CD4-positive, alpha-beta T cell treated with Interleukin-15 for 1 hour (primary cell): ENCODE measurements at places on chromosomes 12 and 14.

- DNase-seq: no peak
These were observed 155.7 kb upstream of the LRIG3 start for GRCh38 chr12:59075968-59076490.

- DNase-seq: no peak
These were observed 49.5 kb upstream of the METAP2 start for GRCh38 chr12:95424271-95424994.

DNA sequence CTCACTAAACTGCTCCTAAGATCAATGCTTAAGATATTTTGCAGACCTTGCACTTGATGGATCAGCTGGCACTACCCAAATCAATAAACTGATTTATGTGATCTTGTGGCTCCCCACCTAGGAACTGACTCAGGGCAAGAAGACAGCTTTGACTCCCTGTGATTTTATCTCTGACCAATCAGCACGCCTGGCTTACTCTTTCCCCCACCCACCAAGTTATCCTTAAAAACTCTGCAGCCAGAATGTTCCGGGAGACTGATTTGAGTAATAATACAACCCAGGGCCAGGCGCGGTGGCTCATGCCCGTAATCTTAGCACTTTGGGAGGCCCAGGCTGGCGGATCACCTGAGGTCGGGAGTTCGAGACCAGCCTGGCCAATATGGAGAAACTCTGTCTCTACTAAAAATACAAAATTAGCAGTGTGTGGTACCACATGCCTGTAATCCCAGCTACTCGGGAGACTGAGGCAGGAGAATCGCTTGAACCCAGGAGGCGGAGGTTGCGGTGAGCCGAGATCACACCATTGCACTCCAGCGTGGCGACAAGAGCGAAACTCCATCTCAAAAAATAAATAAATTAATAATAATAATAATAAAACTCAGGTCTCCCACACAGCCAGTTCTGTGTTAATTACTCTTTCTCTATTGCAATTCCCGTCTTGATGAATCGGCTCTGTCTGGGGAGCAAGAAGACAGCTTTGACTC lies 12.0 kb downstream of the MORN3 start:
- DNase-seq: no peak

DNA sequence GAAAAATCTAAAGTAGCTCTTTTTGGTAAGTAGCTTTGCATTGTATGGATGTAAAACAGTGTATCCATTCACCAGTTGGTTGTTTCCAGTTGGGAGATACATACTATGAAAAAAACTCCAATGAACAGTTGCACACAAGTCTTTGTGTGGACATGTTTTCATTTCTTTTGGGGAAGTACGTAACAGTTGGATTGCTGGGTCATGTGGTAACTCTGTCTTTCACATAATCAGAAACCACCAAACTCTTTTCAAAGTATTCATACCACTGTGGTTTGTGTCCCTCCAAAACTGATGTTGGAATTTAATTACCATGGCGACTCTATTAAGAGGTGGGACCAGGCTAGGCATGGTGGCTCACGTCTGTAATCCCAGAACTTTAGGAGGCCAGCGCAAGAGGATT lies 58.9 kb upstream of the RESF1 start:
- no peak for DNase-seq

GRCh38 chr14:50113381-50114035 lies 2.9 kb downstream of the VCPKMT start:
- peak; percentile 56 for DNase-seq

GRCh38 chr12:108301346-108301745 lies 37.8 kb downstream of the CMKLR1 start:
- no peak for DNase-seq

GRCh38 chr14:69968132-69968531 lies 88.9 kb downstream of the SMOC1 start:
- DNase-seq: no peak

DNA sequence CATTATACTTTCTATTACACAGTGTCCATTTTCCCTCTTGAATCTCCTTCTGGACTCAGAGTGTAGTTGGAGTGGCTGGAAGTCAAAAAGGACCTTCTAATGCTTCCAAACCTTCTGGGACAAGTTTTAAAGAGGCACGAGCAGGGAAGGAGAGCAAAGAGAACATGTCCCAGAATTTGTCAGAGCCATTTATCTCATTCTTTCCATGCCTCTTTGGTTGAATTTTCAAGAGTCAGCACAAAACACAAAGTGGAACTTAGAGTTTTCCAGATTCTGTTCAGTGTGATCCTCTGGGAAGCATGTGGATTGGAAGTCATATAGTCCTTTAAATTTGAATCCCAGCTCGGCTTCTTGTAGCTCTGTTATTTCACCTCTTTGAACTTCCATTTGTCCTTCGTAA lies 138.2 kb upstream of the PWP1 start:
- DNase-seq: no peak

DNA sequence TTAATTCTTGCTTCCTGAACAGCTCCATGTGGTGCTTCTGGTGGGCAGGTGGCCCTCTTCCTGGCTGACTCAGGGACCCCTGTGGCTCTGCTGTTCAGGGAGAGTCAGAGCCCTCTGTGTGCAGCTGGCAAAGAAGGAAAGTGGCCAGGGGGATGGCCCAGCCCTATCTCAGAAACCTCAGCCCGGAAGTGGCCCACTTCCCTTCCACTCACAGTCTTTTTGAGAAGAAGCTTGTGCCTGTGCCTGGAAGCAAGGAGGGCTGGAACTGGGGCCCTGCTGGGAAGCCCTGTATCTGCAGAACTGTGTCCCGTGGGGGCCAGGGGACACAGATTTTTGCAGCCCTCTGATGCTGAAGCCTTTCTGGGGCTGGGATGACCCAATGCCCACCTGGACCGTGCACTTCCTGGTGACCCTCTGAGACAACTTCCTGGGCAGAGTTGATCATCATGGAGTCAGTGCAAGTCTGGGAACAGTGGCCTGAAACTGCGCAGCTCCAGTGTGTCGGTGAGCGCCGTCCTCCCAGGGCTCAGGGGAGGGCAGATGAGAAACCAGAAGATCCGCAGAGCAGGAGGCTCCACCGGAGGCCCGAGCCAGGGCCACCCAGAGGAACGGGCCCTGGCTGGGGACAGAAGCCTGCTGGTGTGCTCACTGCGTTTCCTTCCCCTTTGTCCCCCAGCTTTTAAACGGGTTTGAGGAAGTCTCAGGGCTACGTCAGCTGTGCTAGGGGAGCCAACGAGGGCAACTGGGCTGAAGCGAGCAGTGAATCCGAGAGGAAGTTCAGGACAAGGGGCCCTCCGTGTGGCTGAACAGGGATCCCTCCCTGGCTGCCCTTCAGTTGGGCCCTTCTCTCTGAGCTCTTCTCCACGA lies 217.4 kb upstream of the RTL1 start:
- peak; percentile 75 for DNase-seq

GRCh38 chr14:50083467-50084337 lies 32.7 kb downstream of the VCPKMT start:
- peak; percentile 42 for DNase-seq

DNA sequence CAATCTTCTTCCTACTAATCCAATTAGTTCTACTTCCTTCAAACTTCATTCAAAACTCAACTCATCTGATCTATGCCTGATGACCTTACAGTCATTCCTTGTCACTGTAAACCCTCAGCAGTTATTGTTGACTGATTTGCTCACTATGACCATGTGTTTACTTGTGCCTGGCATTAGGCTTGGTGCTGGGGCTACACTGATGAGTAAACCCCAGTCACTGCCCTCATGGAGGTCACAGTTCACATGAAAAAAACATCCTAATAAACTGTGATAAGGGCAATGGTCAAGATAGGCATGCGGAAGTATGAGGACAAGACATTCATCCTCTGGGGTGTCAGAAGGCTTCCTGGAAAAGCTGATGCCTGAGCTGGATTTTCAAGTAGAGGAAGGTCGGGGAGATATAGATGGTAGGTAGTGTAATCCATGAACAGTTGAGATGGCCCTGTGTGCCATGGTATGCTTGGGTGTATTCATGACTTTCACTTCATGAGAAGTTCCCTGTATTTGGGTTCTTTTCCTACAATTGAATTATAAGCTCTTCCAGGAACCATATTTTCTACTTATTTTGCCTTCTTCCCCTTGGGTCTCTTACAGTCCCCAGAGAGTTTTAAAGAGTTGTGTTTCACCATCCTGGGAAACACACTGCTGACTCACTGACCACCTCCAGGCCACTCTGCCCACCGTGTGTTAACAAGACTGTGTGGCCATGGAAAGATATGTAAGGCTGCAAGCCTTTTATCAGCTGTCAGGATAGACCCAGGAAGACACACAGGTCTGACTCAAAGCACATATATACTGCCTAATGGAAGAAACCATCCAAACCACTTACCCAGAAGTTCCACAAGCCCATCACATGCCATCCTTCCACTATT lies 38.7 kb upstream of the DUSP6 start:
- no peak for DNase-seq

GRCh38 chr12:76020731-76021672 lies 10.6 kb downstream of the PHLDA1 start:
- peak; percentile 79 for DNase-seq

DNA sequence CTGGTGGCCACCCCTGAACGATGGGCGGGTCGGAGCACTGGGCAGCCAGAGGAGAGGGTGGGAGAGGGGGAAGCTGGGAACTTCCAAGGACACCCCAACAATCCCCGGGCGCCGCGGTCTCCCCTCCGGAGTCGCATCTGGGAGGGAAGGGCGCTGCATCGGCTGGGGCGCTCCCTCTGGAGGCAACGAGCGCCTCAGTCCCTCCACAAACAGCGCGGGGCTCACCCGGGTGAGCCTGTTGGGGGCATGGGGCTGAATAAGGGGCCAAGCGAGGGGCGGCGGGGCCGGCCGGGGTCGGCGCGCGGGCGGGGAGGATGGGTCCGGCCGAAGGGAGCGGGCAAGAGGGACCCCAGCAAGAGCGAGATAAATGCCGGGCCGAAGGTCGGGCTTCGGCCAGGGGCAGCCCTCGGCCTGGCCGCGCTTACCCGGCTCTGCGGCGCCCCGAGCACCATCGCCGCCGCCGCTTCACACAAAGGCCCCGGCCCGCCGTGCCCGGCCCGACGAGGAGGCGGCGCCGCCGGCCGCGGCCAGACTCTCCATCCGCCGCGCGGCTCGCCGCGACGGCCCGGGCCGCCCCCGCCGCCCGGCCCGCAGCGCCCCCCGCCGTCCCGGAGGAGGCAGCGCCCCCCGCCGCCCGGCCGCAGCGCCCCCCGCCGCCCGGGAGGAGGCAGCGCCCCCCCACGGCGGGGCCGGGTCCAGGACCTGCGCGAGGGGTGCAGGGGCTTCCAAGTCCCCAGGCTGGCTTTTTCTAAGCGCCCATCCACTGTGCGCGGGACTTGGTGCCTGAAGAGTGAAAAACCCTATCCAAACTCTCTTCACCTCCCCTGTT lies at the start of gene ZBTB39:
Gene ZBTB39, minus strand, starts transcription at position 567 of the 829 bp plus-strand sequence. CDS start 1,629 bp downstream, outside the sequence.
- DNase-seq: peak; percentile 68

- DNase-seq: no peak
These were observed 51.2 kb downstream of the ACSS3 start for GRCh38 chr12:81128930-81129554.

DNA sequence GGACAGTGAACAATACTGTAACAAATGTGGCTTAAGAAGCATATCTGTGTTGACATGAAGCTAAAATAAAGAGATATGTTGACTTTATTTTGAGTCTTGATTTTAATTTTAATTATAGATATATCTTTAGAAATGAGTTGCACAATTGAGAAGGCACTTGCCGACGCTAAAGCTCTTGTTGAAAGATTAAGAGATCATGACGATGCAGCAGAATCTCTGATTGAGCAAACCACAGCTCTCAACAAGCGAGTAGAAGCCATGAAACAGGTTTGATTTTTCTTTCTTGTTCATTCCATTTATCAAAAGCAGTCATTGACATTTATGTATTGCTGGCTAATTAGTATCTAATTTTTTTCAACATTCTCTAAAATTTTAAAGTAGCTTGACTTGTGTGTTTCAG lies 15.8 kb downstream of the FGFR1OP2 start:
- no peak for DNase-seq

DNA sequence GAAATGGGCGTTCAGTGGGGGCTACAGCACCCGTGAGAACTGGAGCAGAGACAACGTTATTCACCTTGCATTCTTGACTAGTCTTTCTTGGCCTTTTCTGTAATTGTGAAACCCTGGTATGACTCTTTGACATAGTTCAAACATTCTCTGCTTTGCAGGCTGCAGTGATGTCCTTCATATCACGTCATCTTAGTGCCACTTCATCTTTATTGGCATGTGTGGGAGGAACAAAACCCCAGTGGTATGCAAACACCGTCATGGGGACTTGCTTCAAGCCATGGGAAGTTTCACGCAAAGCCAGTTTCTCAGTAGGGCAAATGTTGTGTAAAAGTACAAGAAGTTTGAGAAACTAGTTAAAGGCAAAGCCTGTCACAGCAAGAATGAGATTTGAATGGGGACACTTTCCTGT lies 20.2 kb upstream of the DUSP16 start:
- no peak for DNase-seq

DNA sequence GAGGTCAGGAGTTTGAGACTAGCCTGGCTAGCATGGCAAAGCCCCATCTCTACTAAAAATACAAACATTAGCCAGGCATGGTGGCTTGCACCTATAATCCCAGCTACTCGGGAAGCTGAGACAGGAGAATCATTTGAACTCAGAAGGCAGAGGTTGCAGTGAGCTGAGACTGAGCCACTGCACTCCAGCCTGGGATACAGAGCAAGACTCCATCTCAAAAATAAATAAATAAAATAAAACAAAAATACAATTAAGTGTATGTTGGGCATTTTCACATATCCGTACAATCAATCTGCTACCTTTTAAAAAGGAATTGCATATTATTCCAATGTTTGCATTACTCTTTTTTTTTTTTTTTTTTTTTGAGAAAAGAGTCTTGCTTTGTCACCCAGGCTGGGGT lies 47.7 kb upstream of the HECTD1 start:
- no peak for DNase-seq

GRCh38 chr12:51471111-51471864 lies 46.7 kb downstream of the SLC4A8 start:
- no peak for DNase-seq

GRCh38 chr14:105325303-105325702 lies 10.8 kb downstream of the PACS2 start:
- DNase-seq: no peak

GRCh38 chr14:92039063-92039718 lies 668 bp downstream of the TRIP11 start:
- no peak for DNase-seq

DNA sequence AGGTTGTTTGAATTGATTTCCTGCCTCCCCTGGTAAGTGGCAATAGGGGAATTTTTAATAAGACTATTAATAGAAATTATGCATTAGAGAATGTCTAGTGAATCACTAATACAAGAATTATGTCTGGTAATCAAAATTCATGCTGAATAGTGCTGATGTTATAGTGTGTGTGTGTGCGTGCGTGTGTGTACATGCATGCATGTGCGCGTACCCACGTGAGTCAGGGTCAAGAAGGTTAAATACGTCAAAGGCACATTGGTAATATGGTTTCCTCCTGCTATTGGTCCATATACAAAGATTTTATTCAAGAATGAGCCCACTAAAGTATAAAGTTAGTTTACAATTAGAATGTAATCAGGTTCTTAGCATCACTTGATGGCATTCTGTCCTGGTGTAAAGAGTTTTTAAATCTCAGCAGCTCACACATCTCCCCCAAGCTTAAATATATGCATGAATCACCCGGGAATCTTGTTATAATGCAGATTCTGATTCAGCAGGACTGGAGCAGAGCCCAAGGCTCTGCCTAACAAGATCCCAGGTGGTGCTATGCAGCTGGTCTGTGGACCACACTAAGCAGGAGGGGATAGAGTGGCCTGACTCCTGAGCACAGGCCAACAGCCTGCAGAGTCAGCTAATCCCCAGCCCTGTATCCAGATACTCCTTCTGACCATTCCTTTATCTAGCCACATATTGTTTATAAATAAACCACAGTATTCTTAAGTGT lies 43.9 kb downstream of the TTC9 start:
- DNase-seq: no peak
